Caco-2 (cell line): ENCODE measurements at places on chromosomes 16 and 17.

DNA sequence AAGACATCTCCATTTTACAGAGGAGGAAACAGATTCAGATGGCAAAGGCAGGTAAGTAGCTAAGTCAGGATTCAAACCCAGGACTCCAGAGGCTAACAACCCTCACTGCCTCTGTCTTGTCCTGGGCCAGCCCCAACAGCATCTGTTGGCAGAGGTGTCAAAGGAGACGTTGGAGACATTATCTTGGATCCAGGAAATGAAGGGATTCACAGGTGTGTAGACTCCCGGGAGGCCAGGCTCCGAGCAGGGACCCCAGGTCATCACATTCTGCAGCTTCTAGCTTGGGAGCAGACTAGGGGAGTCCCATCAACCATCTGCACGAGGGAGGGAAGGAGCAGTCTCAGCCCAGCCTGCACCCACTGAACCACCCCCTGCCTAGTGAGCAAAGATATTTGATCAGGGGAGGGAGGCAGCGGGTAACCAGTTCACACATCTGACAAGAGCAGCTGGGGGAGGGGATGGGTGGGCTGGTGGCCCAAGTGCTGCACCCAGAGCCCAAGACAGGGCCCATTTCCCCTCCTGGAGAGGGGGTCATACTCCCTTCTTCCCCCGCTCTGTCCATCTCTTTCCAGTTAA, 1.0 kb upstream of the B9D1 start:
- no peak for DNase-seq

GRCh38 chr17:42518046-42518754, 17.8 kb upstream of the NAGLU start:
- no peak for DNase-seq

DNA sequence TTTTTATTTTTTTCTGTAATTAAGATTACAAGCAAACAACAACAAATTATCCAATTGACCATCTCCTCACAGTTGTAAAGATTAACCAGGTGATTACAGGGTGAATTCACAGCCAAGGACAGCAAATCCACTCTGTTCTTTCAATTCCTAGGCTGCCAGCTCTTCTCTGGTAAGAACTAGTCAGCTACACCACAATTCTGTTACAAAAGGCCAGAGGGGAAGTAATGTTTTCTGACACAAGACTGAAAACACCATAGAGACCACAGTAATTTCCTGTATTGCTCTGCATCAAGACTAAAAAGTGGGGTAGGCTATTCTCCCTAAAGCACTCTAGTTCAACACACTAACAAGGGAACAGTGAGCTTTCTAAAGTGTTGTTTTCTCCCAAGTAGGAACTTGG, 10.6 kb downstream of the CA10 start:
- DNase-seq, result no peak

DNA sequence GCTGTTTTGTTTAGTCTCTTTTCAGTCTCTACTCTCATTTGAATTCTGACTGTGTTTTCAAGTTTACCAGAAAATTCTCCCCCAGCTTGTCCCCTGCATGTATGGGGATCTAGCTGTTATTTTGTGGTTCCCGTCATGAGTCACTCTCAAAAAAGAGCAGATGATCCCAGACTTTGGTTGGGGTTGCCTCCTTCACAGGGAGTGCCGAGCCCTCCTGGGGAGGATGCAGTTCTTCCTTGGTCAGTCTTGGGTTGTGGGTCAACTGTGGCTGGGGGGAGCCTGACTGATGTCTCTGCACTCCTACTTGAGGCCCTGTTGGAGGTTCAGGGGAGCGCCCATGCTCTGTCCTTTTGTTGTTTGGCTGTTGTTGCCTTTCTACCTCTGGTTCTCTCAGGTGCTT, 37.7 kb downstream of the EPN2 start:
- no peak for DNase-seq

DNA sequence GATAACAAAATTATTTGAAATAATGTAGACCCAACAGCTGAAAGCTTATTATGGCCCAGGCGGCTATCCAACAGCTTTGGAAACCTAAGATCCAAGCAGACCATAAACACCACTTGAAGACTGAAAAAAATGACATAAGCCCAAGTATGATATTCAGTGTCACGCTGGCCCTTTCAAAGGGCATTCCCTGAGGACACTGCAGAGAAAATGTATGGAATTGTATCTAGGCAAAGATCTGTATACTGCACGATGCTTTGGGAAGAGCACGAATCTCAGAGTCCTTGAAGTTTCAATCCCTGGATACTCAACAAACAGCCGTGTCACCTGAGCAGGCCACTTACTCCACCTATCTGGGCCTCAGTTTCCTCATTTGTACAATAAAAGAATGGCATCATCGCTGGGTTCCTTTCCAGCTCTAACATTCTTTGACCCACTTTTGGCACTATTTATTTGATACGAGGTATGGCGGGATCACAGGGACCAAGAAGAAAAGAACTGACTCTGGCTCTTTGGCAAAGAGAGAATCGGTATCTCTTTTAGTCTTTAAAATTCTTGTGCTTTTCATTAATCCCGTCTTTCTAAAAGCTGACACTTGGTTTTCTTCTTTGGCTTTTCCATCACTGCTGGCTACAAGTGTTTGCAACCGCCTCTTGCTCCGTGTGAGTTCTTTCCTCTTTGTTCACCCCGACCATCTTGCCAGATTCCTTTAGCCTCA, 1.2 kb downstream of the STAT5B start:
- DNase-seq, result no peak

- DNase-seq, result no peak
Observed at GRCh38 chr16:12527071-12527470, 276.6 kb downstream of the CPPED1 start.

DNA sequence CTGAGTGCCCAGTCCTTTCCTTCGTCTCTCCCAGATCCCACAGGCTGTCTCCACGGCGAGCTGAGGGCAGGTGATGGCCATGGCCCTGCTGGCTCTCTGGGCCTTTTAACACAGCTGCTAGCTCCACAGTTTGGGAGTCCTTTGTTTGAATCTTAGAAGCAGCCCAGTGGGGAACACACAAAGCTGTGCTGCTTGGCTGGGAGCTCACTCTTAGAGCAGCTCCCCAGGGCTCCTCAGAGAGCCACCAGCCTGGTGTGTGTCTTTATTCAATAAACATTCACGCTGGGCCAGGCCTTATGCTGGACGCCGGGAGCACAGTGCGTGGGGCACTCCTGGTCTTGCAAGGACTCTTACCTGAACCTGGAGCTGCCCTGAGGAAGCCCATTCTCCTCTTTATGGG, 29.7 kb downstream of the WNT3 start:
- no peak for DNase-seq

- DNase-seq, result no peak
Observed at GRCh38 chr17:75048249-75048878, 1.3 kb downstream of the KCTD2 start.

DNA sequence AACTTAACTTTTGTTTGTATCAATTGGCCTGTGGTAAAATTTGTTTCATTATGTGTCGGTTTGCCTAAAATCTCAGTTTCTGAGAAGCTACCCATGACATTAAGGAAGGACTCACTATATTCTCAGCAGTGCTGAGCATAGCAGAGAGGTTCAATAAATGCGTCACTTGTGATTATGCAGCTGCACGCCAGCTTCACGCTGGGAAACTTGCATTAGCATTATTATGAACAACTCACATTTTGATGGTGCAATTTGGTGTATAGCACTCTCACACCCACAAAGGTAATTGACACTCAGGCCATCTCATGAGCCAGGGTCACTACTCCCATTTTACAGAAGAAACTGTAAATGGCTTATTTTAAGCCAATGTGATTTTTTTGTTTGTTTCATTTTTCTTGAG, 80.6 kb upstream of the SALL1 start:
- no peak for DNase-seq

GRCh38 chr16:11161974-11162373, 94.0 kb downstream of the SOCS1 start:
- DNase-seq, result no peak

DNA sequence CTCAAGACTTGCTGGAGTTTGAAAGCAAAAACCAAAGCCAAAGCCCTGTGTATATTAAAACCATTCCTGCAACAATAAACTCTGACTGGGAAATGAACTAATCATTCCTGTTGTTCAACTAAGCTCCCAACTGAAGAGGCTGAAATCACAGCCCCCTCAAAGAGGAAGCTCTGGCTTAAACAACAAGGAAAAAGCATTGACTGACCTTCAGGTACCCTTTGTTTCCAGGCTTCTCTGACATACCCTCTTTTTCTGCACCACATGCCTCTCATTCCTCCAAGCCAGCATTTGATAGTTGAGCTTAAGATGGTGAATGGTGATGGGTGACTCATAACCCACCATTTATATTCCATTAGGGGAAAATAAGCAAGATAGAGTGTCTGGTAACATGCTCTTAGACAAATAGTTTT, 470.9 kb upstream of the SOX9 start:
- no peak for DNase-seq

DNA sequence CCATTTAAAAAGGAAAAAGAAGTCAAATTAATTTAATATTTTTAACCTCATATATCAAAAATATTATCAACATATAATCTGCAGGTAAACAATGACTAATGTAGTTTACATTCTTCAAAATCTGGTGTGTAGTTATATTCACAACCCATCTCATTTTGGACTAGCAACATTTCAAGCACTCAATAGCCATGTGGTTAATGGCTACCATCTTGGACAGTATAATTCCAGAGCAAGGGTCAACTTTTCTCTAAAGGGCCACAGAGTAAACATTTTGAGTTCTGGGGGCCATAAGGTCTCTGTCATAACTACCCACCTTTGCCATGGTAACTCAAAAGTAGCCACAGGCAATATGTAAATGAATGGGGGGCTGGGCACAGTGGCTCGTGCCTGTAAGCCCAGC, 153.9 kb downstream of the PARN start:
- DNase-seq, result no peak
